ENCODE measurements at places on chromosomes 4 and X. TPM values are rescaled to one million over a fixed set of nuclear protein-coding genes. Genes with fewer than 3 reads are reported as not detected.

MAGEA4 gene
- total RNA-seq: not detected

- DNase-seq: peak; percentile 72
Measured at GRCh38 chr4:183657564-183657963, 1.4 kb downstream of the RWDD4 start.

FOXR2 gene
- not detected for total RNA-seq

DNA sequence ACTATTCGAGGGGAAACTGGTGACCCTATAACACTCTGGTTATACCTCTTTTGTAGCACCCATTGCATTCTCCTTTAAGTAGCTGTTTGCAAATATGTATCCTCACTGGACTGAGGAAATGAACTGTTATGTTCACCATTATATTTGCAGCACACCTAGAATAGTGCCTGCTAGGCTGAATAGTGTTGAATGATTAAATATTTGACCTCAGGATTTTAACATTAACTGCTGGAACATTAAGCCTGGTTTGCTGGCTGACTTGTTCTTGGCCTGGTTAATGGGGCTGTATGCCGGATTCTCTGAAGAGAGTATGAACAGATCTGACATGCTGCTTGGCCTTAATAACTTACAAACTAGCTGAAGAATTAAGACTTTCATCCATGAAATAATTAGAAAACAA, 80.1 kb downstream of the RS1 start:
- no peak for DNase-seq

SCD5 gene
- 9.4 TPM for total RNA-seq

DNA sequence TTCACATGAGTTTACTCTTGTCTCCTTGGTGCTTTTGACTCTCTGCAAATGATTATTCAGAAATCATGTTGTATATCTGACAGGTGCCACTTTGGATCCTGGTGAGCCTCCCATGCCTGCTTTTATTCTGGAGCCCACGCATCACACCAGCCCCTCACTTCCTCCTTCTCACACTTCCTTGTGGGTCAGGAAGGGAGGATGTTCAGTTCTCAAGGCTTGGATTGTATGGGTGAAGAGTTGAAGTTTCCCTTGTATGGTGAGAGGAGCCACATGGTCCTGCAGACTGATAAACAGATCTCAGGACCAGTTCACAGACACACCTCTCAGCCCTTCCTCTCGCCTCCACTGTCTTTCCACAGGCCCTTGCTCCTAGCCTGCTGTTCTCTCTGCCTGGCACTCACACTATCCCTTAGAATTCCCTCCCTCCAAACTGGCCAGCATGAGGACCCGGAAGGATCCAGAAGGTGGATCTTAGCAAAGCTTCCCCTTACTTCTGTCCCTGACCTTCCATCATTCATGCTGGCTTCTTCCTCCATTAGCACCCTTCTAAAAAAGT, 92.1 kb downstream of the STK32B start:
- no peak for DNase-seq

DNA sequence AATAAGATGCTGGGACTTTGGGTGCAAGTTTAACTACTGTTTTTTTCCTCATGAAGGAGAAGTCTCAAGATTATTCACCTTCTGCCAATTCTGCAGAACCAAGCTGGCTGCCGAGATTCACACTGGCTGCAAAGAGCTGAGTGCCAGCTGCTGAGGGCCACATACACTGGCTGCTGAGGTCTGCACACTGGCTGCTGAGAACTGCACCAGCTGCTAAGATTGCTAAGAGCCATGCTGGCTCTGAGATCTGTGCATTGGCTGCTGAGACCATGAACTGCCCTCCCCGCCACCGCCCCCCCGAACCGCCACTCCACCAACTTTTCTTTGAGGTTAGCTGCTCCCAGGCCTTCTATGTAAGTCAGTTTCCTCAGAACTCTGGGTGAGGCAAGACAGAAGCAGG, 330.3 kb downstream of the CBLL2 start:
- no peak for DNase-seq

GRCh38 chr4:90162566-90162965, 35.4 kb downstream of the CCSER1 start:
- no peak for DNase-seq

NAAA gene
- total RNA-seq: 25.6 TPM

DNA sequence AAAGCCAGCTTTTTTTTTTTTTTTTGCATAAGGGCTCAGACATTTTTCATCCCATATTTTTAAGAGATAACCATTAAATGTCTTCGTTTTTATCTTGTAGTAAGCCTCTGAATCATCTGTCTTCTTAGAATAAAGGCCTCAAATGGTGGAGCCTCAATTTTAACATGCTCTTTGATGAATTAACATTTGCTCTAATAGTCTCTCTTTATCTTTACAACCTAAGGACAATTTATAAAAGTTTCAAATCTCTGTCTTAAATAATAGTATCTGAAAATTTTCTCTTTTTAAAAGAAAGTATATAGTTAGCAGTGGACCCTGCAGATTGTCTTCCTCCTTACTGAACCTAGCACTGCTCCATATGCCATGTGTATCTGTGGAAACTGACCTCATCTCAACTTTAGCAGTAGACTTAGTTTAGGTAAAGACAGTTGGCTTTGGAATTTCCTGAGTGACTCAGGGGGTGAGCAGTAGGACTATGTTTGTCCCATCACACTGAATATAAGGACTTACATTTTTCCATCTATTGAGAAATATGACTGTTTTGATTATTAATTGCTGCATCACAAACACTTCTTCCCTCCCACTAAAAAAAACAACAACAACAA, 1658.0 kb downstream of the STIM2 start:
- DNase-seq: no peak

KCND1 gene
- total RNA-seq: 0.29 TPM

DNA sequence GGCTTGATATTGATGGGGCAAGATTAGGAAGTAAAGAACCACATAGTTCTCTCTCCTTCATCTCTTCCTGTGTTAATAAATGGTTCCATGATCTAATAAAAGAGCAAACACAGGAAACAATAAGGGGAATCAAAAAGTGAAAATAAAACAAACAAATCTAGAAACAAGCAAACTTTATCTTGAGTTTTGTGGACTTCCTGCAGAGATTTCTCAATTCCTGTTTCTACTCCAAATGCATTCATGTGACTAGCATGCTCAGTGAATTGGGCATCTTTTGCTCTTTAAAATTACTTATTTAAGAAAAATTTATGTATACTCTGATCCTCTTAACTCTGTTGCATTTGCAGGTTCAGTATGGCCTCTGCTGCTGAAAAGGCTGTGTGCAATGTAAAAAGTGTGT, 682.0 kb downstream of the KCTD8 start:
- DNase-seq: no peak

PRKG2 gene
- 0.88 TPM for total RNA-seq

- peak; percentile 85 for DNase-seq
Measured at GRCh38 chr4:121155893-121156292, 8.2 kb downstream of the TNIP3 start.

- DNase-seq: no peak
Measured at GRCh38 chr4:153207567-153207966, 3.3 kb downstream of the TRIM2 start.

IL1RAPL2 gene
- total RNA-seq: not detected

DNA sequence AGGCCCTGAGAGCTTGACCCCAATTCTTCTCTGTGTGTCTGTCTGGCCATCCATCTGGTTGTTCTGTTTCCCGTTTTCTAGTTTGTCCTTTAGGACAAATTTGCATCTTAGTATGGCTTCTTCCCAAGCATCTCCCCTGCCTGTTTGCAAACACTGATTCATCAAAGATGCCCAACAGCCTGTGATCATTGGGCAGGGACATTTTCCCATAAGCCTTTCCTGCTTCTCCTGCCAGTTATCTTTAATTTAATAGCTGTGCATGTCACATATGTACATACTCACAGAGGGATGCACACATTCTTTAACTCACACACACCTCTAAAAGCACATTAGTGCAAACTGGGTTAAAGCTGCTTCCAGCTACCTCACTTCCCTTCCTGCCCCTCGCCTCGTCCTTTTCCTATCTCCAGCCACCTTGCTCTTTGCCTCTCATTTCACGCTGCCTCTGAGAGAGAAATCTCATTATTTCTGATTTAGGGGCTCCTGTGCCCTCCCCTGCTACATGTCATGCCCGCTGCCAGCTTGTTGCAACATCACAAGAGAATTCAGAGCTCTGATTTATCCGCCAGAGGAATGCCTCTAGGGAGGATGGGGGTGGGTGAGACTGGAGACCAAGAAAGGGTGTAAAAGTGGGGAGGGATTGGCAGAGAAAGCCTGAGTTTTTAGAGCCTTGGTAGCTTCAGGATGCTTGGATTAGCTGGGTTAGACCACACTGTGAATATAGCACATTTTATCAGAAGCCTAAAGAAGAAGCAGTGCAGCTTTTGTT, 100.6 kb downstream of the NHS start:
- no peak for DNase-seq

IL2 gene
- total RNA-seq: not detected
